ENCODE measurements at places on chromosomes 2 and 18.

- DNase-seq = no peak
These were observed 275.9 kb upstream of the MAP2 start for GRCh38 chr2:209147981-209148380.

DNA sequence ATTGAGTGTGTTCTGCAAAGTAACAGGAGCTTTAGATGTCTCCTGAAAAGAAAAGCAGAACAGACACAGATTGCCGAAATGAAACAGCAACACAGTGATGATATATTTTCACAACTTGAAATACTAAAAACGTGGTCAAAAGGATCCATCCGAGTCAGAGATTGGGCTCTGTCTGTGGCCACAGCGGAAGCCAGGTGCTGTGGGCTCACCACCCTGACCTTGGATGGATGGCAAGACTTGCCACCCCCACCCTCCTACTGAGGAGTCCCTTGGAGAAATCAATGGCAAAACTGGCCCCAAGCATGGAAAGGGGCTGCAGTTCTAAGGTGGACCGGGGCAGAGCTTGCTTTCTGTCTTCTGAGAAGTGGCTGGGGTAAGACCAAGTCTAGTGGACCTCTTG is 31.4 kb upstream of the ACKR3 start:
- DNase-seq = no peak

- DNase-seq = peak; percentile 99
These were observed 12.2 kb downstream of the PLB1 start for GRCh38 chr2:28507796-28508764.

DNA sequence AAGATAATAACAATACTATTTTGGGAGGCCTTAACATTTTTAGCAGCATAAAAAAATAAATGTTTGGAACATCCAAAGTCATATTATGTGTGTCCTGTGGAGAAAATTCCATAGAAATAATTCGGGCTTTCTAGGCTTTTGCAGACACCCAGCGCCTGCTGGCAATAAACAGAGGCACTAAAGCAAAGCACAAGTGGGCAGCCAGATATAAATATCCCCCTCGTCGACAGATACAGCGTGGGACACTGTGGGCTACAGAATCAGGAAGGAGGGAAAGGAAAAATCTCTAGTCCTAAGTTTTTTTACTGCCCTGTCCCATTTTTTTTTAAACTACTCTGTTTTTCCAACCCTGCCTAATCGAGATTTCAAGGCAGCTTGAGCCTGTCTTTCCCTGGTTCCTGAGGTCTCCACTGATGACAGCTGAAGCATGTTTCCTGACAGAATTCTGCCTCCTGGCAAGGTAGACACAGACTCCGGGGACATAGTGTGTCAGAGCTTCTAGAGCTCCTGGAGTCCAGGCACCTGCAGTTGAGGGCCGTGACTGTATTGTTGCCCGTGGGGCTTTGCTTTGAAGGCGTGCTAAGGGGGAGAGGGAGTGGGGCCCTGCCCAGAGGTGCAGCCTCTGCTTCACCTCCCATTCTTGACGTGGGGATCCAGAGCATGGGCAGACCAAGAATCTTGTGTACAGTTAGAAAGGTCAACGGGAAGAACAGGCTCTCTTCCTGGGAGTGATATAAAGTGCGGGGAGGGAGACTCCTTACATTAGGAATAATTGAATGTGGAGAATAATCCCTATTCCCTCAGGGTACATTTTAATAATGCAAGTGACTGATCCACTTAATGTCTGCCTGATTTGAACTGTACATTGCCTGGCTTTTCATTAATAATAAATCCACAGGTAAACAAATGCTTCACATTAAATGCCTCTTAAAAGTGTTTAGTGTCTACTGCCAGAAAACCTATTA is 232.3 kb downstream of the DCC start:
- DNase-seq = no peak

DNA sequence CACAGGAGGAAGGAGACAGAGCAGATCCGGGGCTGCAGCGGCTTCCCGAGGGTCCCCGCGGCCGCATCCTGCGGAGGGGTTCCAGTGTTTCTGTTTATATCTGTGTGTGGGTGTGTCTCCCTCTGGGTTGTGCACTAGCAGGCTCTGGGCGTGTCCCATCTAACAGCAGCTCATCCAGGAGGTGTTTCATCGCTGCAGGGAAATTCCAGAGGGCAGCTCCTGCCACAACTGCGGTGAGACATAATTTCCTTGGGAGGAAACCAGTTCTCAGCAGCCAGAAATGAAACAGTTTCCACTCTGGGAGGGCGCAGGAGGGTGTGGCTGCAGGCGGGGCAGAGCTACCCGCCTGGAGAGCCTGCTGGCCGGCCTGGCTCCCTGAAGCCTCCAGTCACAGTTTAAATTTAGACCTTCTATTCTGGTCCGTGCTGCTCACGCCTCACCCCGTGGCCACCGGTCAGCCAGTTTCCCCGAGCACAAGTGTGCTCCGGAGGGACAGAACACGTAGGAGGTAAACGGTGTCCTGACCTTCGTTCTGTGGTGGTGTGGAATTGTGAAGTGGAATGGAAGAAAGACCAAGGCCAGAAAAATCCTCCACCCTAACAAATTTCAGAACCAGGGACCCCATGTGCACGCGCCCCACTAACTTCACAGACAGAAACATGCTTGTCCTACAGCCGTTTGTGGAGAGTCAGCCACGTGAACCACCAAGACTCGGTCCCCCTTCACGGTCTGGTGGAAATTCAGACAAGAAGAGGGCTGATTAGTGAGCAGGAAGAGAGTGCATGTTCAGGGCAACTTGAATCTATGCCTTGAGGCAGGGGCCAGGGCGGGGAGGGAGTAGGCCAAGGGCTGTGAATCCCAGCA is 50.2 kb downstream of the TEX44 start:
- DNase-seq = peak; percentile 99

DNA sequence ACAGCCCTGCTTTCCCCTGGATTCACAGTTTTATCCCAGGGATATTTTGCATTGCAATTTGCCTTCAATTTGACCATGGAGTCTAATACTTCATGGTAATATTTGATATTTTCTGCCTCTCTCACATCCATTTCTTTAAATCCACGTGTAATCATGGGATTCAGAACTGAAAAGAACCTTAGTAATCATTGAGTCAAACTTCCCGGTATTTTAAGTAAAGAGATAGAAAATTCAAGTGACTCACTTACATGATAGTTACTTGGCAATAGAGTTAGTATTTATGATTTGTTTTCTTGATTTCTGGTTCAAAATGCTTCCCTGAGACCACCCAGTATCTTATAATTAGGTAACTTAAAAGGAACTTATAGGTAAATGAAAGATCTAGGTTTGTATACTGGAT is 33.7 kb upstream of the CDC42EP3 start:
- DNase-seq = no peak

Data from kidney tubule cell (primary cell).